ENCODE measurements at places on chromosomes 6 and 20. TPM values are rescaled to one million over a fixed set of nuclear protein-coding genes. Genes with fewer than 3 reads are reported as not detected.

- no peak for DNase-seq
Measured at GRCh38 chr6:3786141-3786540, 34.6 kb upstream of the PXDC1 start.

Gene SCRT2
- 0.06 TPM for polyA plus RNA-seq

Gene LY6G6F
- not detected for polyA plus RNA-seq

Gene CAP2
- 13.7 TPM for polyA plus RNA-seq

Gene SLC25A27
- polyA plus RNA-seq = 39.0 TPM

Measured in left renal pelvis (tissue), 4 donors.